Stimulated activated CD8-positive, alpha-beta memory T cell treated with anti-CD3 and anti-CD28 coated beads, Interleukin-15, amount 100 ng/mL, for 4 hours (primary cell): ENCODE measurements at places on chromosomes 11 and 22.

DNA sequence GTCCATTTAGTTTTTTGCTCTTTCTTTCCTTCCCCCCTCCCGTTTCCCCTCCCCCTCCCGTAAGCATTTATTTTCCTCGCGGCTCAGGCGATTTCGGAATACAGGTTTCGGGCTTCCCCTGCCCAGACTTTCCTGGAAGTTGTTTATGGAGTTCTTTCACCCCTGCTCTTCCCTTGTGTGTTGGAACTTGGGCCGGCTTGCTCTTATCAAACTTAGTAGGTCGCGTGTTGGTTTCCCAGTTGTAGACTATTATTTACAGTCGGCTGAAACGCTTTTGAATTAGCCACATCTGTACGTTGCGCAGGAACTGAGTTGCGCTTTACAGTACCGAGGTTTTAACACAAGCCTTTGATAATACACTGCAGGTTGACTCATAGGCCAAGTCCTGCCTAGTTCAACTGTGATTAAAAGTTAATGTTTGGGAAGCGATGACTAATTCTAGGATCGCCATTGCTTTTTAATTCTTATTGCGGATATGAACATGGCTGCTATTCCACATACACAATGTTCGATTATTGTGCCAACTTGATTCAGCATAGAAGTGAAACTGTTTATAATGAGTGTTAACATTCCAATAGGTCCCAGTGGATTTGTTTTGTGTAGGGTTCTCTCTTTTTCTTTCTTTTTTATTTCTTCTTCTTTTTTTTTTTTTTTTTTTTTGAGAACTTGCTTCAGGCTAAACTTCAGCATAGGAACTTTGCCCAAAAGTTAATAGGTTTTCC, 1.7 kb downstream of the YAP1 start:
- no peak for DNase-seq

GRCh38 chr11:43998308-43998707, 49.5 kb upstream of the ACCSL start:
- DNase-seq: no peak

GRCh38 chr11:93741882-93742226, 382 bp downstream of the C11orf54 start:
- DNase-seq: no peak

DNA sequence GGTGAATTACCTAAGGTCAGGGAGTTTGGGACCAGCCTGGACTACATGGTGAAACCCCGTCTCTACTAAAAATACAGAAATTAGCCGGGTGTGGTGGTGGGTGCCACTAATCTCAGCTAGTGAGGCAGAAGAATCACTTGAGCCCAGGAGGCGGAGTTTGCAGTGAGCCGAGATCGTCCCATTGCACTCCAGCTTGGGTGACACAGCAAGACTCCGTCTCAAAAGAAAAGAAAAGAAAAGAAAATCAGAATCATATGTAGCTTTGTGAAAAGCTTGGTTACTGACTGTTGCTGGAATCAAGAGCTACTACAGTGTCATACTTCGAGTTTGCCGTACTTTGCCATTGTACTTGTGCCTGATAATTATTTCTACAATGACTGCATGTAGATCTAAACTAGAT, 4.2 kb upstream of the TMEM135 start:
- no peak for DNase-seq

- no peak for DNase-seq
These were observed 190.7 kb downstream of the SNX19 start for GRCh38 chr11:130725421-130726233.

DNA sequence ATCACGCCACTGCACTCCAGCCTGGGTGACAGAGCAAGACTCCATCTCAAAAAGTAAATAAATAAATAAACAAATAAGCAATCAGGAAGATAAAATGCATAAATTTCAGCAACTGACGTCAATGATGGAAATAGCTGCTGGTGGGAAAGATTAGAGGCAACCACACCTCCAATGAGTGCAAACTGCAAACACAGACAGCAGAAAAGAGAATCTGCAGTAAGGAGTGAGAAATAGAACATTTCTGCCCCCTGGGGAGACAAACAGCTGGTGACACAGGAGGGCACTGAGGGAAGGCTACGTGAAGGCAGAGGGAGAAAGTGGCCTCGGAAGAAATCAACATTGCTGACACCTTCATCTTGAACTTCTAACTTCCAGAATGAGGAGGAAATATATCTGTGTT, 6.5 kb downstream of the PI4KA start:
- no peak for DNase-seq

DNA sequence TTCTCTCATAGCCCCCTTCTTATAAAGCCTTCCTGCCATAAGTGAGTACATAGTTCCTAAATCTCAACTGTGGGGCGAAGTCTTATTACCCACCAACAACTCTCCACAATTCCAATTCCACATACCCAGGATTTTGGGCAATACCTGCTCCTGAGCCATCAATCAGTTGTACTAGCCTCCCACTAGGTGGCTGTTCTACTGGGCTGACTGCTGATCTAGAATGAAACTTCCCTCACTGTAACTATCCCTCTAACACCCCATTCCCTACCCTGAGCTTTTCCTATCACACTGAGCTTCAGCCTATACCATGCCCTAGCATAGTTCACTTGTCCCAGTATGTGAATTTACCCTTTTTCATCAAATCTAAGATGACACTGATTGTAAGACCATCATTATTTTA, 52.5 kb downstream of the RRAS2 start:
- no peak for DNase-seq

DNA sequence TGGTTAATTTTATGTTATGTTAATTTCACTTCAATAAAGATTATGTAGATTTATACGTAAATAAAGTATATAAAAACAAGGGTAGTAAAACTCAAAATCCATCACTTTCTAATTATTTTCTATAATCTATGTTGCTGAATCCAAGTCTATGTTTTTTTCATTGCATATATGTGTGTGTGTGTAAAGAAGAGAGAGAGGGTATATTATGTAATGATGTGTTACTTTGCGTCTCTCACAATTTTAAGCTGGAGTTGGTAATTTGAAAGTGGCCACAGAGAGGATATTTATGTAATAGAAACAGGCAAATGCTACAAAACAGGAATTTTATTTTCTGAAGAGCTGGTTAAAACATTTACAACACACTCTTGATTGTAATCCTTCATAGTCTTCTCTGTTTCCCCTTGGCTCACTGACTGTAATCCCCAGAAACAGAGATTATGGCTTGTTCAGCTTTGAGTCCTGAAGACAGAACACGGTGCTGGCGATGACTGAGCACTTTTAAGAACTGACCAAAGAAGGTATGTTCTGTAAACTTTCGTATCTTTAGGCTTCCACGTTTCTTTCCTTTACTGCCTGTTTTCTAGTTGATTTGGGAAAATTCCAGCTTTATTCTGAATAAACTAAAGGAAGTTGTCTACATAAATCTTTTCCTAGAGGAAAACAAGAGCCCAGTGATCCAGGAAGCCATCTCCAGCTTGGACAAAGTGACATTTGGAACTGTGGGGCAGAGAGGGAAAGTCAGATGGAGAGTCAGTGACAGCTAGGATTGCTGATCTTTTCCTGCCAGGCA, 43.6 kb downstream of the OR2AG2 start:
- no peak for DNase-seq

GRCh38 chr22:42985531-42985905, 29.4 kb downstream of the PACSIN2 start:
- DNase-seq: no peak

DNA sequence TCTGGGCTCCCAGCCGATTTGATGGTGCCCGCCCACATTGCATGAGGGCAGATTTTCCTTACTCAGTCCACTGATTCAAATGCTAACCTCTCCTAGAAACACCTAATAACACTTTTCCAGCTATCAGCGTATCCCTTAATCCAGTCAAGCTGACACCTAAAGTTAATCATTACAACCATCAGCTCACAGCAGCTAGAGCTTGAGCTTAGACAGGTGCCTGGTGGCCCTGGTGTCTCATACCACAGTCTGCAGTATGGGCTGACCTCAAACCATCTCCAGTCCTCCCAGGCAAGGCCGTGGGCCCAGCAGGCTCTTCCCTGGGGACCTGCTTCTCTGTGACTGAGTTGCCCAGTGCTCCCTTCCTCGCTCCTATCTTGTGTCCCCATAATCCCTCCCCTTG, 174.4 kb upstream of the NECTIN1 start:
- no peak for DNase-seq

DNA sequence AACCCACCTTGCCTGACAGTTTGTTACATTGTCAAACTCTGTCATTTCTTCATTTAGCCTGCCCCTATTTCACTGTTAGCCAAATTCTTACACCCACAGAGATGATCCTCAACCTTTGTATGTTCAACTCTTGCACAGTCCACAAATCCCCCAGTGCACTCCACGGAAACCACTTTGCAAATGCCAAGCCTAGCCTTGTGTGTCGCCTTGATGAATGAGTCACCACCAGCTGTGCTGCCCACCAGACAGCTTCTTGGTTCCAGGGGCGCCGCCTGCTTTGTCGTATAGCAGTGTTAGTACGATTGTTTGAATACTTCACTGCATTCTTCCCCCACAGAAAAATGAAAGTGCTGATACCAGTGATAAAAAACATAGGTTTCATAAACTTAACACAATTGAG, 686.3 kb downstream of the NTM start:
- no peak for DNase-seq

- no peak for DNase-seq
These were observed 5.9 kb upstream of the IL10RA start for GRCh38 chr11:117980280-117980679.

DNA sequence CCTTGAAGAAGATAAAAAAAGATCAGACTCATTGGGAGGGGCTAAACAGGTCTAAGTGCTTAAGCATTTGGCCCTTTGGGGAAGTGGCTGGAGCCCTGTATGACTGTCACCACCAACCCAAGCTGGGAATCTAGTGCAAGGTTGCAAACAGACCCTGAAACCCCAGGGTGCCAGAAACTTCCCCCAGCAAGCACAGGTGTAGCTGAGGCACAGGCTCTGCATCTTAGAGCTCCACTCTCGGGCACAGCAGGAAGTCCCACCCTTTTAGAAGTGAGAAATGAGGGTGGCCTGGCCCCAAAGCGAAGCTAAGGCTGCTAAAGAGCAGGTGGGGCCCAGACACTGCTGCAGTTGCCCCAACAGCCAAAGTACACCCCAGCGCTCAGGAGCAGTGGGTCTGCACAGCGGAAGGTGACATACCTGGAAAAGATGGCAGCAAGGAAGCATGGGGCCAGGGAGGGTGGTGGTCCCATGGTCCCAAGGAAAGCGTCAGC, 5.8 kb upstream of the KDM2A start:
- DNase-seq: no peak

- DNase-seq: no peak
These were observed 34.5 kb downstream of the MORC2 start for GRCh38 chr22:30934053-30934452.

- DNase-seq: no peak
These were observed 14.1 kb downstream of the PLCB3 start for GRCh38 chr11:64265176-64266160.

- no peak for DNase-seq
These were observed 63.7 kb downstream of the CDKN1C start for GRCh38 chr11:2821891-2822290.

GRCh38 chr11:43511959-43512358, 153.2 kb downstream of the TTC17 start:
- no peak for DNase-seq

DNA sequence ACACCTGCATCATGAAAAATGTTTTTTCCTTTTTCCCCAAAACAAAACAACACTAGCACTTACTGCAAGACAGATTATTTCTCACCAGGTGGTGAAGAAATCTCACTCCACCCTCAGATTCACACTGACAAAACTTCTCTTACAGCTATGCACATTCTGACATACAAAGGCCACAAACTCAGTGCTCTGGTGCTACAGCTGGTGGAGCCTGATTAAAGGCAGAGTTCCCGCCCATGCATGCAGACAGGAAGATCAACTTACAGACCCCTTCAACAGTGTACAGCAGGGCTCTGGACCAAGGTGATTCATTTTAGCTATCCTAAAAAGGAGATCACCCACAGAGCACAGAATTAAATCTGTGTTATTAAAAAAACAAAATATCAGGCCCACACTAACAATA, 112.6 kb downstream of the CADM1 start:
- no peak for DNase-seq

GRCh38 chr11:15194671-15195415, 80.1 kb downstream of the INSC start:
- no peak for DNase-seq

GRCh38 chr22:40121461-40121860, 56.3 kb upstream of the TNRC6B start:
- no peak for DNase-seq

DNA sequence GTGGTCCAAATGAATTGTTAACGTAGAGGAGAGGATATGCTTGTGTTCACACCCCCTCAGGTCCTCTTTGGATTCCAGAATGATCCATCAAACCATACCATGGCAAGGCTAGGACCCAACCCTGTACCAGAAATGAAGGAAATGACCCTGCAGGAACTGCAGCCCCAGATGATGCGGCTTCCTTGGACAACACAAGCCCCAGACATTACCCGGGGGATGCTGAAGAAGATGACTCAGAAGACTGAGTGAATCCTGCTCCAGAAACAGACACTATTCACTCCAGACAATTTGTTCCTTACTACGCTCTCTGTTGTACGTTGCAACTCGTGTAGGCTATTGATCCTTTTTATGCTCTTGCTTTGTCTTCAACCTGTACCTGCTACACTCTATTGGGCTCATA, 15.2 kb upstream of the MTMR2 start:
- DNase-seq: no peak

DNA sequence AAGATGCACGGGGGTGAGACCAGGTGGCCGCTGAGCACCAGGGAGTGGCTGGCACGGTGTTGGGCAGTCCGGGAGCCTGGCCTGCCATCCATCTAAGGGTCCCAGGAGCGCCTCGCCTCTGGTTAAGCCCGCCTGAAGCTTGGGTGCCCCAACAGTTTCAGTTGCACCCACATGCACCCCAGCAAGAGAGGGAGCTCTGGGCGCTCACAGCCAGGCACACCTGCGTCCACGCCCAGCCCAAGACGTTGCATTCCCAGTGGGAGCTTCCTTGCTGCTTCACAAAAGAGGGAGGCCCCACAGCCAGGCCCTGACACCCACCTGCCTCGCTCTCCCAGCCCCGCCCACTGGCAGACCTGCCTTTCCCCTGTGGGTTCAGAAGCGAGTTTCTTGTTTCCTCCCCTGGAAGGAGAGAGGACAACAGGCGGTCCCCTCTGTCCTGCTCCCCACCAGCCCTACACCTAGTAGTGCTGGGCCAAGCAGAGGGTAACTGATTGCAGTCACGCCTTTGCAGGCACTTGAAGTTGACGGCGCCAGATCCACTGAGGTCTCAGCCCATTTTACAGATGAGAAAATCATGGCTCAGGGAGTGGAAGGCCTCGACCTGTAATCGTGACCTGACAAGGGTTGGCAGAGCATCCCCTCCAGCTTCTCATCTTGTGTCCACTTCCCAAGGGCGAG, 35.4 kb downstream of the OSBPL5 start:
- no peak for DNase-seq

GRCh38 chr22:36612458-36612857, 83.5 kb upstream of the EIF3D start:
- no peak for DNase-seq

DNA sequence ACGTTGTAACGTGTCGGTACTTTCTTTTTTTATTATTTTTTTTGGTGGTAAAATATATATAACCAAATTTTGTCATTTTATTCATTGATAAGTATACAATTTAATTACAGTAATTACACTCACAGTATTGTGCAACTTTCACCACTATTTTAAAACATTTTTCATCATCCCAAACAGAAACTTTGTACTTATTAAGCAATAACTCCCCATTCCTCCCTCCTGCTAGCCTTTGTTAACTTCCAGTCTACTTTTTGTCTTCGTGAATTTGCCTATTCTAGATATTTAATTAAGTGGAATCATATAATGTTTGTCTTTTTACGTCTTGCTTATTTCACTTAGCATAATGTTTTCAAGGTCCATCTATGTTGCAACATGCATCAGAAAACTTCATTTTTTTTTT, 58.5 kb downstream of the STIM1 start:
- DNase-seq: no peak
